Calu3 (cell line): ENCODE measurements at places on chromosomes 1 and 21.

- no peak for DNase-seq
Measured at GRCh38 chr1:86436041-86436440, 12.1 kb downstream of the CLCA2 start.

GRCh38 chr1:153542956-153543711 lies 2.4 kb upstream of the S100A5 start:
- DNase-seq: no peak

- no peak for DNase-seq
Measured at GRCh38 chr21:32748529-32748928, 20.7 kb upstream of the SYNJ1 start.

DNA sequence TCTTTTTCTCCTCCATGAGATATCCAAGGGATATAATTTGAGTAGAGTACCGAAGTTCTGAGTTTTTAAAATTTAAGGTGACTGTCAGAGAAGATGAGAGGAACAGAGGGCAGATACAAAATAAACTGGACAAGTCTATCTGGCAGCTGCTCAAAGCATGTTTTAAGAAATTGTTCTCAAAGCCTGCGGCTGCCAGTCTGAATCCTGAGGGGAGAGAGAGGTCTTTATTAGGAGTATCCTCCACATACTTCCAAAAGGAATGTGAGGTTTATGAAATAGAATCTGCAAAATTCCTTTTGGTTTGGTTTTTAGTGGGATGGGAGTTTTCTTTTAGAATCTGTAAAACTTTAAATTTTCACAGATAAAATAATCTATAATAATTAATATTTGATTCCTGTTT lies 41.3 kb downstream of the TTC13 start:
- DNase-seq: no peak

GRCh38 chr1:158154501-158154900 lies 26.2 kb upstream of the CD1D start:
- DNase-seq: no peak

DNA sequence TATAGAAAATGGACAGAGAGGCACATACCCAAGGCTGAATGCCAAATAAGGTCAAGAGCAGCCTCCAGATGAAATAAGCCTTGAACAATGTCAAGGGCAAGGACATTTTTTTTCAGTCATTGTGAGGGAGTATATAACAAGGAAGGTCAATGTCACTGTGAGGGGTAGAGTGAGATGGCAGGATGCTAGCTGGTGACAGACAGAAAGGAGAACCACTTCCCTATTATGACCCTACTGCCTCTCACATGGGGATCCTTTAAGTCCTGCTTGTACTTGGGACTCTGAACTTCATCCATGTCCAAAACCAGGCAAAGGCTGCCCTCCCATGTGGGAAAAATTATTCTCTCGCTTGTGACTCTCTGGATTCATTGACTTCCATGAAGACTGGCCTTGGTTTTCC lies 119.5 kb upstream of the COA6 start:
- DNase-seq: no peak

GRCh38 chr1:161297415-161297814 lies 12.4 kb downstream of the MPZ start:
- DNase-seq: no peak

GRCh38 chr1:150386592-150386991 lies 22.6 kb downstream of the RPRD2 start:
- no peak for DNase-seq

- peak; percentile 28 for DNase-seq
Measured at GRCh38 chr1:24970399-24970753, 40.3 kb upstream of the RUNX3 start.

DNA sequence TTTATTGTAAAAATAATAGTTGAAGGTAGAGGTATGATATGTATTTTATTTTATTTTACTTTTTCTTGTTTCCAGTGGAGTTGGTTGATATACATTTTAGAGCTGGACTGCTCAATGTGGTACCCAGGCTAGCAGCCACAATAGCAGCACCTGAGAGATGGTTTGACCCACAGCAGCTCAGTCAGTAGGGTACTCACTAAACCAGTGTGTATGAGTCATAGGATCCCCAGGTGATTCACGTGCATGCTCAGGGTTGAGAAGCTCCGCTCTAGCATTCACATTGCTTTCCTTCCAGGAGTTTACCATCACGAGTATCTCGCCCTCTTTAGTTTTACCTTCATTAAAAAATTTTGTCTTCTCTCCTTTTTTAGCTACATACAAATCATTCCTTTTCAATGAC lies 96.0 kb upstream of the PAXBP1 start:
- peak; percentile 3 for DNase-seq

DNA sequence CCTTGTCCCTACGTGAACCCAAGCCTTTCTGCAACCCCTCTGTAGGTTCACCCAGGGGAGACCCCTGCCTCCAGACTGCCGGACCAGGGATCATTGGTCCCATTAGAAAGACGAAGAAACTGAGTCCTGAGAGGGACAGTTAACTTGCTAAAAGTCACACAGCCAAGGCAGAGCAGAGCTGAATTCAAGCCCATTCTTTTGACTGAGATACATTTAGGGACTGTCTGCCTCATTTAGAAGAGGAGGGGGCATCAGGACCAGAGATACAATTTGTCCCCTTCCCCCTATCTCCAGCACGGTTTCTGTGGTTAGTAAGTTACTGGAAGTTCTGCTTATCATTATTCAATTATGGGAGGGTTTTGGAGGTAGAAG lies 19.1 kb downstream of the KCNQ4 start:
- no peak for DNase-seq

- no peak for DNase-seq
Measured at GRCh38 chr21:26972192-26972591, 5.3 kb upstream of the ADAMTS5 start.

DNA sequence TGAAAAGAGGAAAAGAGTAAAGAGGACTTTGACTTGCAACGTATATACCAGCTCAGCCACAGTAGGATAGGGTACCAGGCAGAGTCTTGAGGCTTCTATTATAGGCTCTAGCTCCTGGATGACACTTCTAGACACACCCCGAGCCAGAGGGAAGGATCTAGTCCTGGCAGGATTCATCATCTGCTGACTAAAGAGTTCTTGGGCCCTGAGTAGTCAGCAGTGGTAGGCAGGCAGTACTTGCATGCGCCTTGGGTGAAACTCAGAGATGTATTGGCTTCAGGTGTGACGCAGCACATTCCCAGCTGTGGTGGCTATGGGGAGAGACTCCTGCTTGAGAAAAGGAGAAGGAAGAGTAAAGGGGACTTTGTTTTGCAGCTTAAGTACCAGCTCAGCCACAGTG lies 162.3 kb upstream of the APP start:
- no peak for DNase-seq

DNA sequence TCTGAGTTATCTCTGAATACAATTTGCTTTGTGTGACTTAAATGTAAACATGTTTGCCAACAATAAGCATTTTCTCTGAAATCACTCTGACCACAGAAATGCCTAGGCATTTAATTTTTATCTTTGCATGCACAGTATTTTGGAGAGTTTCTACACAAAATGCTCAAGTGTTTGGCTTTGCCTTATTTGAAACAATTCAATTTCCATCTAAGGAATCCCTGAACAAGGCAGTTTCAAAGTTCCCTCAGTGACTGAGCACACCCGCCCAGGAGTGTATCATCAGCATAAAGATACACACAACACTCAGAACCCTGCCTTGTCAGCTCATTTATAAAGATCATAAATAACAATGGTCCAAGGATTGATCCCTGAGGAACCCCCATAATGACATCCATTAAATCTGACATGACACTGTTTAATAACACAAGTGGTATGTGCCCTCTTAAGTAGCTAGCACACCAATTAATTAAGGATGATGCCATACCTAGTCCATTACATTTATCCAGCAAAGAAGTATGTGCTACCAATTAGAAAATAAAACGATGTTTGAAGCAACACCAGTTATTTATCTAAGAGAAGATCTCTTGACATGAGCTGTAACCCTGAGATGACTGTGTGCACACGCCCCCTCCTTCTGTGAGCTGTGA lies 585.8 kb downstream of the ADGRL2 start:
- no peak for DNase-seq

GRCh38 chr1:247180581-247180980 lies 8.8 kb upstream of the ZNF124 start:
- DNase-seq: no peak

- DNase-seq: no peak
Measured at GRCh38 chr1:174988986-174989385, 10.8 kb upstream of the CACYBP start.

GRCh38 chr1:5297180-5297885 lies 642.9 kb downstream of the AJAP1 start:
- DNase-seq: no peak

DNA sequence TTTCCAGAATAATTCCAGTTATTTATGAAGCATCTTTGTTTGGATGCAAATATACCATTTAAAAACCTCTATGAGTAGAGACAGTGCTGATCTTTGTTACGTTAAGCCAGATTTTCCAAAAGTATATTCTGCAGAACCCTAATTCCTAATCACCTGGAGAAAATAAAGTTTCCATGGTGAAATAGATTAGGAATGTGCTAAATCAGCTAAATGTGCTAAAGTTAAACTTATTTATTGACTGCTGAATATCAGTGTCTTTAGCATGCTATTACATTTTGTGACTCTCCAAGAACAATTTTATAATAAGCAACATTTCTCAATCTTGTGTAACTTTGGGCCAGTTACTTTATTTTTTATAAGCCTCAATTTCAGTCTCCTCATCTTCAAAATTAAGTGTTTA lies 196.3 kb upstream of the NFIA start:
- no peak for DNase-seq

GRCh38 chr1:209733409-209734192 lies 22.3 kb upstream of the TRAF3IP3 start:
- DNase-seq: no peak

DNA sequence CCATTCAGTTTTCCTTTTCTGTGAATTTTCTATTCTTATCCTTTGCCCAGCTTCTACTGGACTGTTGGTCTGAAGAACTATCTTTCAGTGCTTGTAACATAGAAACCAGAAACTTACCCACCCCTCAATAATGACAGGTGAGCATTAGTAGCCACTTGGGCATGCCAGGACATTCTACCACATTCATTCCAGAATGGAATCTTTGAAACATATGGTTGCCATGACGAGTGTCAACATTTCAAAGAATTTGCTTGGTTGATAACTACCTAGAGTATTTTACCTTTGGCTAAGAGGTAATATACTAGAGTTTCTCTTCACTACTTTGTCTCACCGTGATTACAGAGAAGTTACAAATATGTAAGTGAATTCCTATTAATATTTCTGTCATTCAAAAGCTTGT lies at the start of gene MROH9:
Gene MROH9 (plus strand): TSS at position 304 of the 400 bp plus-strand sequence. CDS start 10,023 bp downstream, outside the sequence.
- DNase-seq: no peak

DNA sequence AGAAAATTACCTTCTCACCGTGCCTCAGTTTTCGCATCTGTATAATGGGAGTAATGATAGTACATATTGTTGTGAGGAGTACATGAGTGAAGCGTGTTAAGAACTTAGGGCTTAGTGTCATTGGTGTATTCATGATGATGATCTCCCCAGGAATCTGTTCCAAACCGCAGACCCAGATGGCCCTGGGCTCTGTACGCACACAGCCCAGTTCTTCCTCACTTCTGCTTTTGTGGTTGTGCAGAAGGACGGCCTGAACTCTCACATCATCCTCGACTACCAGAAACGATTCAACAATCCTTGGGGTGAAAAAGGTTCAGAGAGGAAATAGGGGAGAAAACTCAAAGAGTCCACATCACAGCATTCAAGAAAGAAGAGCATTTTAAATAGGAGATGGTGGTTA lies 323.0 kb downstream of the CAMTA1 start:
- DNase-seq: no peak

GRCh38 chr1:206925106-206925736 lies 3.5 kb upstream of the FCMR start:
- DNase-seq: no peak

- no peak for DNase-seq
Measured at GRCh38 chr1:230218667-230219066, 151.6 kb downstream of the GALNT2 start.

DNA sequence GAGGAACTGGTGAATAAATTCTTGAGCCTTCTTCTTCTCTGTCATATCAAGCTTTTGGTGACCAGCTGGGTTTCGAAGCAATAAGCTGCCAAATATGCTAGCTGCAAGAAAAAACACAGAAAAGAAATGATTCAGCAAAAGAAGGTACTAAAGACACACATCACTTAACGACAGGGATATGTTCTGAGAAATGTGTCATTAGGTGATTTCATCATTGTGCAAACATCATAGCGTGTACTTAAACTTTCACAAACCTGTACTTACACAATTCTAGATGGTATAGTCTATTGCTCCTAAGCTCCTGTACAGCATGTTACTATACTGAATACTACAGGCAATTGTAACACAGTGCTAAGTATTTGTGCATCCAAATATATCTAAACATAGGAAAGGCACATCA lies 2.9 kb upstream of the MTF1 start:
- no peak for DNase-seq

GRCh38 chr1:189623336-189623735 lies 854.3 kb downstream of the BRINP3 start:
- DNase-seq: no peak

- DNase-seq: no peak
Measured at GRCh38 chr1:73411479-73411878, 786.5 kb downstream of the LRRIQ3 start.

DNA sequence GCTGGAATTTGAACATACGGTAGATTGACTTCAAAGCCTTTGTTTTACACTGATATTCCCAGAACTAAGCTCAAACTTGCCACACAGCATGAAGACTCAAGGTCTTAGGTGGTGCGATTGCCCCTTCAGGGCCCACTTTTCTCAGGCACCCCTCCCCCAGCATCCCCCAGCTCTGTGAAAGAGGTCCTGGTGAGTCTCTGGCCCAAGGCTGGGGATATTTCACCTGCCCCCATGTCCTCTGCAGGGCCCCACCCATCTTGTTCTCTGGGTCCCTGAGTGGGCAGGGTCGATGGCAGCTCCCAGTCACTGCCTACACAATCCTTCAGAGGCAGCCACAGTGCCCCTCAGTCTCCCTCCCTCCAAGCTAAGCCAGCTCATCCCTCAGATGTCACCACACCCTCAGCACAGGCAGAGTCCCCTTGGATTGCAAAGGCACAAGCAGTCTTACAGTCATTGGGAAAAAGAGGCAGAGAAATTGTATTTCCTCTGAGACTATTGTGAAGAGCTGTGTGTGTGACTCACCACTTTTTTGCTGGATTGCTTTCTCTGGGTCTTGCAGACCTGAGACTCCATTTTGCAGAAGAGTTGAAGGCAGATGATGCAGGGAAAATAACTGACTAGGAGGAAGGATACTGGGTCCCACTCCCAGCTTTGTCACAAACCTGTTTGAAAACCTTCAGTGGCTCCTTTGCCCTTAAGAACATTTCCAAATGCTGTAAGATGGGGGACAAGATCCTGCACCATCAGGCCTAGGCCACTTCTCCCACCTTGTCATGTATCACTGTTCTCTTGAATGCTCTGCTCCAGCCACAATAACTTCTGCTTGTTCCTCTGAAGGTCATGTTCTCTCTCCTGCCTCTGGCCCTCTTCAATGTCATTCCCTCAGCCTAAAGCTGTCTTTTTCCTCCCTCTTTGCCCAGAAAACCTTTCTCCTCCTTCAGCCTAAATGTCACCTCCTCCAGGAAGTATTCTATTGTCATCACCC lies 119.1 kb upstream of the GRIK3 start:
- no peak for DNase-seq

- DNase-seq: peak; percentile 71
Measured at GRCh38 chr1:26991310-26992116, 2.0 kb upstream of the TRNP1 start.
